Activated CD8-positive, alpha-beta memory T cell treated with anti-CD3 and anti-CD28 coated beads for 1 hour (primary cell): ENCODE measurements at places on chromosomes 3 and 15.

DNA sequence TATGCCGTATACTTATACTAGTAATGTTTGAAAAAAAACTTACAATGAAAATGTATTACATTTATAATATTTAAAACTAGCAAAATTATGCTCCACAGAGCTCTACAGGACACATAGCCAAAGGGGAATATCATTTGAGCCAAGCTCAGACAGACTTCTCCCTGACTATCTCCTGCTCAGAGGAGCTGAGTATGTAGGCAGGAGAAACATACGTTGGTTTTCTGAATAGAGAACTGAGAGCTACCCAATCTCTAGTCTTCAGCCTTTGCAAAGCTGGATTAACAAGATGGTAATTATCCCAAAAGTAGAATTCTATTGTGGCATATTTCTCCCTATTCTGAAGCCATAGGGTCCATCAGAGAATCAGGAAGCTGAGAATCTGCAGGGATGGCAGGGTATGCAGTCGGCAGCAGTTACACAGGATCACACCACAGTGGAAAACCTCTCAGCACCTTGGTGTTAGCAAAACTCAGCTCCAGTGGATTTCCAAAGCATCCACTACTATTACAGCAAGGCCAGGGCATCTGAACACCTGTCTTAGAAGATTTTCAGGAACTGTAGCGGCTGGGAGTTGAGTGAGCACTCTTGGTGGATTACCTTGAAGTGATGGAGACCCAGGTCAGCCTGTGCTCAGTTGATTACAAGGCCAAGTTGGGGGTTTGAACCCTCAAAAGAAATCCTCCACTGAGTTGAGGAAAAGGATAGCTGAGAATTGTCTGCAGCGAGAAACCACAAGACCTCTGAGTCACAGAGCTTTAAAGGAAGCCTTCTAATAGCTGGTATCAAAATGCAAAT, 30.1 kb downstream of the GPR15 start:
- DNase-seq = no peak

DNA sequence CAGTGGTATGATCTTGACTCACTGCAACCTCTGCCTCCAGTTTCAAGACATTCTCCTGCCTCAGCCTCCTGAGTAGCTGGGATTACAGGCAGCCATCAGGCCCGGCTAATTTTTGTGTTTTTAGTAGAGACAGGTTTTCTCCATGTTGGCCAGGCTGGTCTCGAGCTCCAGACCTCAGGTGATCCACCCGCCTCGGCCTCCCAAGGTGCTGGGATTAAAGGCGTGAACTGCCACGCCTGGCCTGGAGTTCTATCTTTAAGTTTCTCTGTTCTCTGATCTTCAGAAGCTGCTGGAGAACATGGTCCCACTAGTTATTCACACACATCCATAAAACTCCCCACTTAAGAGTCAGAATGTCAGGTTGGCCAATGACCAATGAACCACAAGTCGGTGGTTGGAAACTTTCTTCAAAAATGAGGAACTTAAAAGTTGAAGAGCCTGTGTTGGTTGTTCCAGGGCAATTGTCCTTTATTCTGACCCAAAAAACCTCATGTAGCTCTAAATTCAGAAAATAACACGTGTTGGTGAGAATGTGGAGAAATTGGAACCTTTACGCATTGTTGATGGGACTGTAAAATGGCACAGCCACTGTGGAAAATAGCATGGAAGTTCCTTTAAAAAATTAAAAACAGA, 55.9 kb upstream of the PIK3CB start:
- DNase-seq = no peak

DNA sequence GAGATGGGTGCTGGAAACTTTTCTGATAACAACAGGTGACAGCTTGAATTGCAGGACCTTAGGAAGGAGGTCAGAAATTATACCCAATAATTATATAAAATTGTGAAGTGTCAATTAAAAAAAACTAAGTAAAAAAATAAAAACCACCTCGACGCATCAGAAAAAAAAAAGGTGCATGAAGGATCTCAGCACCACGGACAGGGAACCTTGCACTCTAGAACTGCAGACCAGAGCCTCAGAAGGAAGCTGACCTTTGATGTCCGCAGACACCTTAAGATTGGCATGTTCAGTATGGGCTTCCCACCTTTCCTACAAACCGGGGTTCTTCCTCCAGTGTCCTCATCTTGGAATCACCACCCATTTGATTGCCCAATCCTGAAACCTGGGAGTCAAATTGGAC, 60.9 kb downstream of the SCN10A start:
- DNase-seq = no peak

DNA sequence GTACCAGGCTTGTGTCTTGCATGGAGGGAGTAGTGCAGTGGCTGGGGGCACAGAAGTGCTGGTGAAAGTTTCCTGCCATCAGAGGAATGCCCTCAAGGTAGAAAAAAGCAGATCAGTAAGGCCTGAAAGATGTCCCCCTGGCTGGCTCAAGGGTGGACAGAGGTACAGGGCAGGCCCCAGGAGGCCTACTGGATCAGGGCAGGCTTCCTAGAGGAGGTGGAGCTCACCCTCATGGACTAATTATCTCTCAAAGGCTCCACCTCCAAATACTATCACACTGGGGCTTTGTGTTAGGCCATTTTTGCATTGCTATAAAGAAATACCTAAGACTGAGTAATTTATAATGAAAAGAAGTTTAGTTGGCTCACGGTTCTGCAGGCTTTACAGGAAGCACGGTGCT, 7.8 kb downstream of the SPSB4 start:
- DNase-seq = no peak

GRCh38 chr3:69354948-69355347, 30.9 kb downstream of the FRMD4B start:
- no peak for DNase-seq

GRCh38 chr15:85702321-85703101, 92.2 kb downstream of the KLHL25 start:
- DNase-seq = no peak

DNA sequence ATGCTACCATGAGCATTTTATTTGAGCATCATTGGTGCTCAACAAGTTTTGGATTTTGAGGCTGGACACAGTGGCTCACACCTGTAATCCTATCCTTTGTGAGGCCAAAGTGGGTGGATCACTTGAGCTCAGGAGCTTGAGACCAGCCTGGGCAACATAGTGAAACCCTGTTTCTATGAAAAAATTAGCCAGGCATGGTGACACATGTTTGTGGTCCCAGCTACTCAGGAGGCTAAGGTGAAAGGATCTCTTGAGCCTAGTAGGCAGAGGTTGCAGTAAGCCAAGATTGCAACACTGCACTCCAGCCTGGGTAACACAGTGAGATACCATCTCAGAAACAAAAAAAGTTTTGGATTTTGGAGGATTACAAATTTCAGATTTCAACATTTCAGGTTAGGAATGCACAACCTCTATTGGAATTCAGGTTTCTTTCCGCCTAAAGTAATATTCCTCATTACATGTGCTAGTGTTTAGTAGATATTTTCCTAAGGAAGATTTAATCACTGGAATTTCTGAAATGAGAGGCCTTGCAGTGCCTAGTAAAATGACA, 27.6 kb downstream of the CNOT10 start:
- DNase-seq = no peak

- DNase-seq = no peak
These were observed 153.6 kb downstream of the TNIK start for GRCh38 chr3:171306631-171307030.

DNA sequence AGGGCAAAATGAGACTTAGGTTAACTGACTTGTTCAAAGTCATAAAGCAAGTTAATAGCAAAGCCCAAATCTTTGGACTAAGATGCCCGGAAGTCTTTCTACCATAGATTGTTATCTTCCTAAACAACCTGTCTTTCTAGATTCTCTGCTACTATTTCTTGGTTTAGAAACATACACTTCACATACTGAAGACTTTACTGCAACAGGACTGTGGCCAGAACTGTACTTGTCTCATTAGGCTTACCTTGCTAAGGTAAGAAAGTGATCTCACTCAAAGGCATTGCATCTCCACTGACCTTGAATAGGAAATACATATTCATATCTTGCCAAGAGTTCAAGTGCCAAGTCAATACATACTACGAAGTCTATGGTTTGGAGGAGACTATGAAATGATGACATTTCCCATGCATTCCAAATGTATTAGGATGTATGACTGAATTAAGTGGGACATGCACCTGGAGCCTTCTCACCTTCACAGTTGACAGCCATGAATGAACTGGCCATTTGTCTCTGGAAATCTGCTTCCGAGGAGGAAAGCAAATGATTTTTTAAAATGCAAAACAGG, 5.0 kb downstream of the ZDHHC3 start:
- DNase-seq = no peak

DNA sequence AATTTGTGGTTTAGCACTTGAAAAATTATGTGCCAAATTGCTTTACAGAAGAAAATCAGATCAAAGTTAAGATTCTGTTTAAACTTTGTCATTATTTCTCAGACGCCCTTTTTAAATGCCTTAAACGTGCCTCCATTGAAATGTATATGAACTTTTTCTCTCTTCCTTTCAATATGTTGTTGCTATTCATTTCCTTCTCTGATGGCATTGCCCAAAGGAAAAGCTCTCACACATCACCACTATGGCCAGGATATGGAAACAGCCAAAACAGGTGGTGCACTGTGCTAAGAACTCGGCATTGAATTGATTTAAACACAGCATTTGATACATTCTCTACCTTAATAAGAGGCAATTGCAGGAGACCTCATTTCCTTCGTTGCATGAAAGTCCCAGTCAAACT, 35.7 kb upstream of the NR2F2 start:
- no peak for DNase-seq

GRCh38 chr15:98840053-98840452, 167.5 kb downstream of the PGPEP1L start:
- no peak for DNase-seq

GRCh38 chr15:64997745-64998375, 8.1 kb upstream of the SPG21 start:
- no peak for DNase-seq

DNA sequence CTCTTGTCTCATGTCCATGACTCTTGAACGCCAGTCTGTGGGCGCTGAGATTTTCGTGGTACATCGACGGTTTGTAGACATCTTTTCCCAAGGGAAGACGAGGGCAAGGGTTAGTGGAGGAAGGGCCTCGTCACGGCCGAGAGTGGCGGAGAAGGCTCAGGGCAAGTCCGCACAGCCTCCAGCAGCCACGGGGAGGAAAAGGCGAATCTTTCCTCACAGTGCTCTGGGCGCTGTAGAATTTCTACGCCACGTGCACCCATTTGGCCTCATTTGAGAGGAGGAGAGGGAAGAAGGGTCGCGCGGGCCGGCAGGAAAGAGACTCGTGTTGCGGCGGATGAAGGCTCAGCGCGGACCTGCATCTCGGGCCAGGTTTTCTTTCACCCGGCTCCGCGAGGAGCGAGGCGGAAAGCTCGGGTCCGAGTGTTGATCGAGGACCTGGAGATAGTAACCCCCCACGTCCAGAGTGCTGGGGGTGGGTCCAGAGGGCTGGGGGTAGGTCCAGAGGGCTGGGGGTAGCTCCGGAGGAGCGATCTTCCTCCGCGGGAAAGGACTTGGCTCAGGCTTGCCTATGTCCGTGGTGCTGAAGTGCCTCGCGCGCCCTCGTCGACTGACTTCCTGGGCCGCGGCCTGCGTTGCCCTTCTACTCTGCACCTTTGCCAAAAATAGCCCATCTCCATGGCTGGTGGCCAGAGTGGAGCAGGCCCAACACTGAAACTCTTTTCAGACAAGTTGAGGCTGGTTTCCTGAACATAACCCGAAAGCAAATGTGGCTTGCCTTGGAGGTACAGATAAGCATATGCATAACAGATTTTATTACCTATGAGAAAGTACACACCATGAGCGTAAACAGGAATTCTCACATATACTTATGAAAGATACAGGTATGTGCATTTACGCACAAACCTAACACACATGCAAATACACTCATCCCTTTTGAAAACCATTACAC, 1.1 kb downstream of the SLC35G2 start:
- no peak for DNase-seq

DNA sequence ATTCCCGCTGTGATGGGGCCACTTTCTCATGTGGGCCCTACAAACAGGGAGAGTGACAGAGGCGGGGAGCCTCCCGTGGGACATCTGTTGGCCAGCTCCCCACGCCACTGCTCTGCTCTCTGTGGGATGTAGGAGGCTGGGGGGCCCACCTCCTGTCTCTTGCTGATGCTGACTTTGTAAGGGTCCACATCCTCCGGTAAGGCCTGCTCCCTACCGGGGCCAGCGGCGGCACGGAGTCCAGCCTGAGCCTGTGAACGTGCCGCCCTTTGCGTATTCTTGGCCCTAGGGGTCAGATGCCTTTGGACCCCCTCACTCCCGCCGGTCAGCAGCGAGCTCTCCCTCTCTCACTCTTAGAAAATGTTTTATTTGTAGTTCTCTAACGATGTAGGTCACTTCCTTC, 153.2 kb downstream of the LRRC28 start:
- DNase-seq = no peak

- no peak for DNase-seq
These were observed 10.2 kb upstream of the HHATL start for GRCh38 chr3:42712688-42713372.

DNA sequence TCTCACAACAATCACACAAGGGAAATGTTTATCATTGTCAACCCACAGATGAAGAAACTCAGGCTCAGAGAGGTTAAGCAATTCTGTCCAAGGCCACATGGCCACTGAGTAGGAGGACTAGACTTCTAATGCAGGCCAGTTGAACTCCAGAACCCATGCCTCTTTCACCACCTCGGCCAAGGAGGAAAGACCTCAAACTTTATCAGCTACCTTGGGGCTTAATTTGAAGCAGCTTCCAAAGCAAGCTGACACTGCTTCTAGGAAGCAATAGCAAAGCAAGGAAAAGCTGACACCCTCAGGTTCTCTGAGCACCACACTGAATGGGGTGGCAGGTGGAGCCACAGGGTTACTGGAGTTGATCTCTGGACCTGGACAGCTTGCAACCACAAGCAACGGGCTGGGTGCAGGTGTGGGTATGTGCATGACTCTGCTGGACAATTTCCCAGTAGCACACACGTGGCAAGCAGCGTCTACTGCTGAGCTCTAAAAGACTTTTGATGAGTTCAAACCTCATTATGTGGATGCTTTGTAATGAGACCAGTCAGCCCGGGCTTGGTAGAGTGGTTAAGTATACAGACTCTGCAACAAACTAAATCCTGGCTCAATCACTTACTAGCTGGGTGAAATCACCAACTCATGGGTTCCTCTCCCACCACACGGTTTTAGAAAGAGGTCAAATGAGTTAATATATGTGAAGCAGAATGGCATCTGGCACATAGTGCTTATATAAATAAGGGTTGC, 23.1 kb downstream of the CCNL1 start:
- DNase-seq = no peak
